Right lung (tissue), 10 donors: ENCODE measurements at places on chromosomes 1 and 21. TPM values are rescaled to one million over a fixed set of nuclear protein-coding genes. Genes with fewer than 3 reads are reported as not detected.

GRCh38 chr1:172254521-172255222 lies 165.8 kb upstream of the C1orf105 start:
- no peak for DNase-seq

DNA sequence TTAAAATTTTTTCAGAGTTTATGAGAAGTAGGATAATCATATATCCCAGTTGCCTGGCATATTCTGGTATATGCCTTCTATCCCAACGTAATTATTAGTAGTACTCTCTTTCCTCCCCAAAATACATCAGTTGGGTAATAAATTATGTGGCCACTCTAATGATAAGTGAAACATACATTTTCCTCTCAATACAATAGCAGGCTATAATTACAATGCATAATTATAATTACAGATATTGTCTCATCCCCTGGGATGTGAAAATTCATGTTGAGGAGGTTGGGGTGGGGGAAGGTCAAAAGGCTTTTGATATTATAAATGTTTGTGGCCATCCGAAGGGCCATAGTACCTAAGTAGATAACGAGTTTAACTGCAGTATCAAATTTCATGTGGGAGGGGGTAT lies 277.1 kb downstream of the ST6GALNAC3 start:
- no peak for DNase-seq

GRCh38 chr1:9400425-9401079 lies 107.9 kb downstream of the SPSB1 start:
- no peak for DNase-seq

GRCh38 chr1:24186993-24187790 lies at the start of gene IFNLR1:
Gene IFNLR1 (minus strand): TSS chr1:24187289. CDS start chr1:24187248, 41 bp downstream.
- DNase-seq: peak; percentile 54

GRCh38 chr1:204206121-204206520 lies 7.7 kb downstream of the GOLT1A start:
- DNase-seq: no peak

- no peak for DNase-seq
Observed at GRCh38 chr1:234963180-234963903, 165.3 kb downstream of the TOMM20 start.

GRCh38 chr1:47262787-47263413 lies 30.9 kb upstream of the TAL1 start:
- DNase-seq: no peak

C2CD2 gene
- polyA plus RNA-seq: 19.5 TPM

RGS13 gene
- polyA plus RNA-seq: 3.3 TPM

TMEM269 gene
- polyA plus RNA-seq: 1.4 TPM

HSD3B1 gene
- 0.55 TPM for polyA plus RNA-seq

EXO1 gene
- polyA plus RNA-seq: 18.5 TPM

ADGRL4 gene
- 13.1 TPM for polyA plus RNA-seq

IL19 gene
- not detected for polyA plus RNA-seq
